Activated CD8-positive, alpha-beta memory T cell treated with anti-CD3 and anti-CD28 coated beads, Interleukin-2, amount 10 ng/mL, durations not matched to agents 7 days and 5 days (primary cell): ENCODE measurements at places on chromosomes 16 and 17.

GRCh38 chr16:56198755-56199114, 7.4 kb downstream of the GNAO1 start:
- DNase-seq: no peak

DNA sequence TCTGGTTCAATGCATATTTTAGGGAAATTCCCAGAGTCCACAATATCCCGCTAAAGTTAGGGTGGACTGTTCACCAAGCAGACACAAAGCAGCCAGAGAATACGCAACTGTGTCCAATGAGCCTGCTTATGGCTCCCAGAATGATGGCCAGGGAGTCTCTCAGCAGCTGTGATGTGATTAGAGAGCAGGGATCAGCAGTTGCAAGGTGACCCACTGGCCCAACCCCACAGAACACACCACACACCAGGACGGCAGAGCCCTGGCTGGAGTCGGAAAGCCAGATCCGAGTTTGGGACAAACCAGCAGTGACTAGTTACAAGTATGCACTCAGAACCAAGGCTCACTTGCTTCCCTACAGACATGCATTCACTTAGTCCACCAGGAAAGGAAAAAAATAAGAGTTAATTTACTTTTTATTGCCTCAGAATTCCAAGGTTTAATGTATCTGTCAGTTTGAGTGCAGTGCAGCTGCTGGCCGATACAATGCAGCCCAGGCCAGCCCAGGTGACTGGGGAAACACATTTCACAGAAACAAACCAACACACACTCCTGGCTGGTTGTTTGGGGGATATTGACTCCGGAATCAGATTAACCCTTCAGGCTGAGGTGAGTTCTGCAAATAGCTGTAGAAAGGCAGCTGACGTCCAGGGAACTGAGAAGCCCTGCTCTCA, 121.7 kb downstream of the HIC1 start:
- no peak for DNase-seq

DNA sequence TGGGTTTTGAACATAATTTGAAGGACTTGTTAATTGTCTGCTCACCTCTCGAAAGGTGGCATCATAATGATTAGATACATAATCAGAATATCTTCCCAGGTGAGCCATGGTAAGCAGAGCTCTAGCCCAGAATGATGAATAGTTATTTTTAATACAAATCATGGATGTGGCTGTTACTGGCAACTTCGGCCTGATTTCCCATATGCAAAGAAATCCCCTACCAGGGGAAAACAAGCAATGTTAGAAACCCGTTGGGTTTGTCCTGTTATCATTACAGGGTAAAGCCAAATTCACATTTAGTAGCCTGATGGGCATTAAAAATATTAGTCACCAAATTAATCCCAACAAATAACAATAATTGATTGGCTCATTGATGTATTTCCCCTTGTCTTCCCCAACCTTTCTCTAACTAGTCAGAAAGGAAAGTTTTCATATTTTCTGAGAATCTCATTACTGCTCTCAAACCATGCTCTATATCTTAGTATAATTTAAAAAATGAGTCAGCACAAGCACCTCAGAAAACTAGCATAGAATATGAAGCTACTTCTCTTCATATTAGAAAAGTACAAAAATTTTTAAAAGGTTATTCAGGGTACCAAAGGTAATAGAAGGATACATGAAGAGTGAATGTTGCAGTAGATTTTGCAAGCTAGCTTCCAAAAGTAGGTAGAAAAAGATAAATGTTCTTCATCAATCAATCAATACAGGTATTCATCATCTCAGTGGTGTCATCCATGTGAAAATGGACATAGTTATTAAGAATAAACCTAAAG, 5.0 kb downstream of the STAT5B start:
- DNase-seq: no peak

- DNase-seq: no peak
Observed at GRCh38 chr17:22600644-22601298, 908.4 kb downstream of the KCNJ18 start.

GRCh38 chr16:81908466-81909262, 102.6 kb downstream of the SDR42E1 start:
- no peak for DNase-seq

DNA sequence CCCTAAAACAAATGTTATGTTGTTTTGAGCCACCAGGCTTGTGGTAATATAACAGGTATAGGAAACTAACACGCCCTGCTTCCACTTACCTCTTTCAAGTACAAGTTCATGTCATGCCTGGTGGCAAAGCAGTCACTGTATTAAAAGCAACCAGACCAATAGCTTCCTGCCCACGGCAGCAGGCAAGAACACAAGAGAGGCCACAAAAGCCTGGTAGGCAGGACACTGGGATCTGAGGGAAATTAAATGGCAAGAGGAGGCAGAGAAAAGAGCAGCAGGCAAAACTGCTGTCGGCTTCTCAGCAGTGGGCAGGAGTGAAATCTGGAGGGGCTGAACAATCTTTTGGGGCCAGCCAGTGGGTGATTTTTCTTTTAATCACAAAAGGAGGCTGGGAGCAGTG, 2.2 kb downstream of the CYTH1 start:
- peak; percentile 83 for DNase-seq

- DNase-seq: peak; percentile 76
Observed at GRCh38 chr17:2398655-2399571, 1.9 kb downstream of the MNT start.

DNA sequence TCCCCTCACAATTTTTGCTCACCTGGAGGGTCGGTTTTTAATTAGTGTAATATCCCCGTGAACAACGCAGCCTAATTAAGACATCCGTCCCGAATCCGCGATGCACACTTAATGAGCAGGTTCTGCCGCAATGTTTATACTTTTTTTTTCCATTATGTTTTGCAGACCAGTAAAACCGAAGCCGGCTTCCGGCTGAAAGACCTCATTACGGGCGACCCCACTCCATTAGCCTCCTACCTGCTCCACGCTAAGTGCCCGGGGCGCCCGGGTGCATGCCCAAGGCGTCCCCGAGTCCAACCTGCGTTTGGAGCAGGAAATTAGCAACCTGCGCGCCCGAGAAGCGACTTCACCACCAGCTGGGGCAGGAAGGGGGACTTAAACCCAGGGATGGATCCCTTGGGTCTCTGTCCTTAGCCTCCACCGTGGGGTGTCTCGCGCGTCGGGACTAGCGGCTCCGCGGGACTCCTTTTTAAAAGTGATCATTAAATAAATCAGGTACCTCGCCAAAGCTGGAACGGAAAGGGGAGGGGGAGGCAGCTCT, 1.7 kb downstream of the RBFOX3 start:
- no peak for DNase-seq

DNA sequence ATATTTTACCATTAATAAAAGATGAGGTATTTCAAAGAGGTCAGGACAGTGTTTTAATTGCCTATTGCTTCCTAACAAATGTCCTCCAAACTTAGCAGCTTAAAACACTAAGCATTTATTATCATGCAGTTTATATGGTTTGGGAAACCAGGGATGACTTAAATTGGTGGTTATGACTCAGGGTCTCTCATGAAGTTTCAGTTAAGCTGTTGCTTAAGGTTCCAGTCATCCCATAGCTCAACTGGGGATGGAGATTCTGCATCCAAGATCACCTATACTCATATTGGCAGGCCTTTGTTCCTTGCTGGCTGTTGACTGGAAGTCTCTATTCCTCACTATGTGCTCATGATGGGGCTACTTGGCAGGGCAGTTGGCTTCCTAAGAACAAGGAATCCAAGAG, 1329.9 kb upstream of the GOT2 start:
- DNase-seq: no peak
